Activated CD4-positive, alpha-beta T cell treated with anti-CD3 and anti-CD28 coated beads, Interleukin-2, amount 50 U/mL, for 16 hours (primary cell): ENCODE measurements at places on chromosomes 4 and X.

DNA sequence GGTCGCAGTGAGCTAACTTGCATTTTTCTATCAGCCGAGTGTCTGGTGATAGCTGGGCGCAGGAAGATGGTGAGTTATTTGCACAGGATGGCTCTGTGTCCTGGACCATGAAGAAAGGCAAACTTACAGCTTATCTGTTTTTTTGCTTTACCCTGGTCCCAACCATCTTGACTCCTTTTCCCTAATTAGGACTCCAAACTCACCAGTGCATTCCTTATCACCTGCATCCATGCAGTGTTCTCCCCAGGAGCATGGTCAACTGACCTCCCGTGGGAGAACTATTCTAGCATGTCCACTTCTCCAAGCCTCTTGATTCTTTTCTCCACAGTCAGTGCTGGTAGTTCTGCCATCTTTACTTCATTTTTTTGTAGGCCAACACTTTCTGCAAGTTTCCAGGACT lies 68.2 kb upstream of the WWC2 start:
- DNase-seq: no peak

DNA sequence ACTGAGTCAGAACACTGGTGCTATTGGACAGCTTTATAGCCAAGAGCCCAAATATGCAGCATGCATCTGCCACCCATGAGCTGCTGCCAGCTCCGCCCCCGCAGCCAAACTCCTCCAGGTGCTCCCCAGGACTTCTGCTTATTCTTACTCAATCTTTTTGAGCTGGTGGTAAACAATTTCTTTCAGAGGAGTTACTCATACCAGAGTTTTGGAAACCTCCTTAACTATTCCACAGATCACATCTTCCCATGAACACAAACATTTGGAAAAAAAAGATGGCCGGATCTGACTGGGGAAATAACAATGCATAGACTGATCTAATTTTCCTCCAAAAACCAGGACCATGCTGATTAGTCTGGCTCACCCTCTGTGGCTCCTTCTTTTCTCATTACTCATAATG lies 399.9 kb downstream of the GPM6A start:
- no peak for DNase-seq

DNA sequence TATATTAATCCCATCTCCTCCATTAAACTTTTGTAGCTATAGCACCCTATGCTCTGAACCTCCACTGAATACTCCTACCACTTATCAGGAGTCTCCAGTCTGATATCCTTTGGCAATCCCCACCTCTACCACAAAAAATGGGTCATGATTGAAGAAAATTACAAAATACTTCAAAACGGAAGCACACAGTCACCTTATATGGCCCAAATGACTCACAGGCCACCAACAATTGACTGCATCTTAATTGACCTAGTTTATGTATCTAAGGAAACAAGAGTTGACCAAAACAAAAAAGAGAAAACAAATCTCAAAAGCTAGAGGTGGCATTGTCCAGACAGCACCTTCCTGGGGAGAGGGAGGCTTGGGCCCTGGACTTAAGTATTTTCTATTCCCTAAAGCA lies 120.0 kb upstream of the DIAPH2 start:
- DNase-seq: peak; percentile 8

GRCh38 chr4:95114521-95114920 lies 356.8 kb downstream of the BMPR1B start:
- no peak for DNase-seq

GRCh38 chr4:3771164-3771809 lies 5.1 kb downstream of the ADRA2C start:
- DNase-seq: no peak

DNA sequence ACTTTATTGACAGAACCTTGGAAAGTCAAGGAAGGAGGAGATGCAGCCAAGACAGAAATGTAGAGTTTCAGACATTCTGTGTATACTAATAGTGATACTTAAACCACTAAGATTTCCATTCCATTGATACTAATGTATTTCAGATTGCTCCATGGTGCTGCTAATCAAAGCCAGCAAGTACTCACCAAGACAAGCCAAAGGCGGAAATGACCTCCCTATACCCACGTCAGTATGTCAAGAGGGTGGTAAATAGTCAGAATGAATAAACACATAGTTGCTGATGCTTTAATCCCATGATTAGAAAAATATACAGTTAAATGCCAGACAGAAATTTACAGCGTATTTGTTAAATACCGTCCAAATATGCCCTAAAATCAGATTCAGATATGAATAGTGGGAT lies 417.8 kb upstream of the INTU start:
- no peak for DNase-seq

DNA sequence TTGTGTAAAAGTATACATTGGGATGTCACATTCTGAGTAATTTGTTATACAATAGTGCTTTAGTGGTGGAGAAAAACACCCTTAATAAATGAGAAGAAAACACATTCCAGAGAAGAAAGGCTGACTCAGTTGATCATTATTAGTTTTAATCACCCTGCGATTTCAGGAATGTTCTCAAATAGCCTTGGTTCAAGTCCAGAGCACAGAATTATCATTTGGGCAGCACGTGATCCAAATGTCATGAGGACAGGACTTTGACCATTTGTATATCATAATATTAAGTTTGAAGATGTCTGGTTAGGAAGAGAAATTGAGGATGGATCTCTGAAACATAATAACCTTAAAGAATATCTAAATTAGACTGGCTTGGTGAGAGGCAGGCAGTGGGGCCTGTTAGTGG lies 1434.3 kb upstream of the TENM3 start:
- DNase-seq: no peak

DNA sequence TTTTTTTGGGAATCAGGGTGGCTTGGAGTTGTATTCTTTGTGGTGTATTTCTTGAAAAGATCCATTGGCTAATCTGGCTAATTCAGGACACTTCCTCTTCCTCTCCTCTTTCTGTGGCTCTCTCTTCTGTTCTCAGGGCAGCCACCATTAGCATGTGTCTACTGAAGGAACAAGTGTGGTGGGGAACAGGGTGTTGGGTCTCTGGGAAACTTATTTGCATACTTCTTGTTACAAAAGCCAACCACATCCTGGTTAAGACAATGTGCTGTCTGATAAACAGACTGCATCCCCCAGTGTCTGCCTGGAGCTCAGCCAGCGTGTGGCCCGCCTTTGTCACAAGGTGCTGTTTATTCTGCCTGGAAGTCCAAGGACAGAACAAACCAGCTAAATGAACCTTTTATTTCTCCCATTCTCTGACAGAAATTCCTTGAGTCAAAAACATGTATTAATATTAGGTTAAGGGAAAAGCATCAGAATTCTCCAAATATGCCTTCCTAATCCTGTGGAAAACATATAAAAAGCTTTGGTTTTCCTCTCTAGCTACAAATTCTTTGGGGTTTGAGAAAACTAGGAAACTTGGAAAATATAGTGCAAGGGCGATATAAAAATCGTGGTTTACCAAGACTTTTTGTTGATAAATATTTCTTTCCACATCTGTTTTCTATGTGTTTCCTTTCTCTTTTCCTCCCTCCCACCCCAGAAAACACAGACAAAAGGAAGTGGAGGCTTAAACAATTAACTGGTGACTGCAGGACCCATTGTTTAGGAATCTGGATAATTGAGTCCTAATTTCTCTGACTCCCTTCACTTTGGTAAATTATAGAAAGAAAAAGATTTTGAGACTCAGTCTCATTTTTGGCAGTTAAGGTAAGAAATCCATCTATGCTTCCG lies 203.6 kb downstream of the SPRY1 start:
- DNase-seq: peak; percentile 54

GRCh38 chrX:12981880-12982279 lies 7.0 kb downstream of the TMSB4X start:
- DNase-seq: no peak

- no peak for DNase-seq
Observed at GRCh38 chrX:150084496-150085229, 146.4 kb upstream of the EOLA2 start.

GRCh38 chrX:115894087-115894486 lies 276.5 kb upstream of the AGTR2 start:
- DNase-seq: peak; percentile 18

DNA sequence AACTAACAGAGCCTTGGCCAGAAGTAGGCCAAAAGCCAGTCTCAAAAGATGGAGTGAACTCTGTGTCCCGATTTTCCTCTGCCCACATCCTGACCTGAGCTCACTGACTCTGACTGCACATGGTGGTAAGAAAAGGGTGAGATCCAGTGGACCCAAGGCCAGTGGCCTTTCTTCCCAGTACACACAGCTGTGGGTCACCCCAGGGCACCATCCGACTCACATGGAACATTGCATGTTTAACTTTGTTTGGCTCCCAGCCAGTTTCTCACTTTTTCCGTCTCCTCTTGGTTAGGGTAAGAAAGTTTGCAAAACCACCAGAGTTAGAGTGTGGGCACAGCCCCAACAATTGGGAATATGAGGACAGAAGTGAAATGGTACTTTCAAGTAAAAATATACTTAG lies 69.8 kb downstream of the GAB1 start:
- DNase-seq: no peak

- DNase-seq: no peak
Observed at GRCh38 chr4:170229006-170229405, 139.2 kb upstream of the AADAT start.

DNA sequence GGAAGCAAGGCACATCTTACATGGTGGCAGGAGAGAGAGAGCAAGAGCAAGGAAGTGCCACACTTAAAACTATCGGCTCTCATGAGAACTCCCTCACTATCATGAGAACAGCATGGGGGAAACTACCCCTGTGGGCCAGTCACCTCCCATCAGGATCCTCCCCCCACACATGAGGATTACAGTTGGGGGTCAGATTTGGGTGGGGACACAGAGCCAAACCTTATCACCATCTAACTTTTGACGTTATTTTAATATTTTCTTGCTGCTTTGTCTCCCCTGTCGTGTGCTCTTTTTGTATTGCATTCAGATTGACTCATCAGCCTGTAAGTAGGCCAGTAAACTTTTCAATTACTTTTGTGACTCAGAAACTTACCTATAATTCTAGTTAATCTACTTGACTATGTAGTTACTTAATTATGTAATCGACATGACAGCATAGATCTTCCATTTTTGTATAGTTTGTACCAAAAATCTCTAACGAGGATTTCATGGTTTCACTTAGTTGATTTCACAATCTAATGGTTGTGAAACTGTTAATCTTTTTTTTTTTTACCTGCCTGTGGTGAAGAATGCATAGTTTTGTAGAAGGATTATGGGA lies 18.3 kb downstream of the STIM2 start:
- DNase-seq: peak; percentile 45

GRCh38 chr4:177596035-177596434 lies 153.8 kb upstream of the AGA start:
- DNase-seq: peak; percentile 72

GRCh38 chr4:30172416-30172815 lies 547.8 kb upstream of the PCDH7 start:
- DNase-seq: no peak

GRCh38 chr4:43253541-43253940 lies 361.0 kb downstream of the GRXCR1 start:
- no peak for DNase-seq

- no peak for DNase-seq
Observed at GRCh38 chr4:39565878-39566600, 38.8 kb upstream of the UGDH start.

GRCh38 chr4:6938237-6938636 lies 28.6 kb downstream of the TBC1D14 start:
- DNase-seq: no peak

- no peak for DNase-seq
Observed at GRCh38 chr4:74920704-74921103, 12.2 kb upstream of the PARM1 start.

- peak; percentile 60 for DNase-seq
Observed at GRCh38 chr4:122666527-122667245, 45.8 kb upstream of the IL21 start.

DNA sequence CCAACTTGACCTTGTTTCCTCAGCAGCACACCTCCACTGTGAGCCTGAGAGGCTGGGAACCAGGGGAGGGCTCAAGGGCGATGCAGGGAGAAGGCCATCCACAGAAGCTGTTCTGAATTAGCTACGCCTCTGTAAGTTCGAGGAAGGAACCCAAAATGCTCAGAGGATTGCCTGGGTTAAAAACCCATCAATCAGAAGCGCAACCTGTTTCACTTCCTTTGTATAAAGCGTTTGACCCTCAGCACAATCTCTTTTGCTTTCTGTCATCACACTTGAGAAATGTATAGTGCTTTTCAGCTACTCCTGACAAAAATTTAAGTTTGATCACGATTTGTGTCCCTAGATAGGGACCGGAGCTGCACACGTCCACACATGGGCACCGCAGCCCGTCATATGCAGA lies 48.0 kb upstream of the MAP3K15 start:
- DNase-seq: peak; percentile 20

GRCh38 chr4:173318648-173319211 lies 15.4 kb downstream of the HMGB2 start:
- DNase-seq: peak; percentile 42

- DNase-seq: no peak
Observed at GRCh38 chr4:16785793-16786527, 112.5 kb downstream of the LDB2 start.

DNA sequence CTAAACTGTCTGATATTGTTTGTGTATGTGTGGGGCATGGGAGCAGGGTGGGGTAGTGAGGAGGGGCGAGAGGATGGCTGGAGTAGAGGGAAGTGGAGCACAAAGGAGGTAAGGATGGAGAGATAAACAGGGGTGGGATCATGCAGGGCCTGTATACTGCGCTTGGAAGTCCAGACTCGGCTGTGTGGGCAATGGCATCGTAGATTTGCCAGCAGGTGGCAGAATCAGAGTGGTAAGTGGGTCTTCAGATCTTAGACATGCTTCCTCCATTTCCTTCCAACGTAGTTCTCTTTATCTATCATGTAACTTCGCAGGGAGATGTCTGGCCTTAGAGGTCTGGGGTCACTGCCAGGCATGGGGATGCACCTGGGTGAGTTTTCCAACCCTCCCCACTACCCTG lies 155.5 kb downstream of the PDGFRA start:
- peak; percentile 8 for DNase-seq

- no peak for DNase-seq
Observed at GRCh38 chr4:109969087-109969486, 56.4 kb downstream of the EGF start.

GRCh38 chr4:122658818-122659295 lies 38.0 kb upstream of the IL21 start:
- peak; percentile 87 for DNase-seq

DNA sequence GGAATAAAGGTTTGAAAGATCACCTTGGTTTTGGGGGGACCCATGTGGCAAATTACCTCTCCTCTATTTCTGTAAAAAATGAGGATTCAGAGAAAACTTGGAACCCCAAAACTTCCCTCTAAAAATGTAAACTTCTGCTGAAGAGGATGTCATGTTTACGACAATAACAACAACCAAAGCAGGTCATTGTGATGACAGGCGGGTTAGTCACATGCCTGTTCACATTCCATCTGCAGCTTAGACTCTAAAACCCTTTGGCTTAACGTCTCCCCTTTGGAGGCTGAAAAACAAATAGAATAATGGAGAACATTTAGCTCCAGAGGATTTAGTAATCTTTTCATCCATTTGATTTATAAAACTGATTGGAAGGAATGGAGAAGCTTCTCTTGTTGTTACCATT lies 75.0 kb upstream of the FAM9C start:
- DNase-seq: no peak

DNA sequence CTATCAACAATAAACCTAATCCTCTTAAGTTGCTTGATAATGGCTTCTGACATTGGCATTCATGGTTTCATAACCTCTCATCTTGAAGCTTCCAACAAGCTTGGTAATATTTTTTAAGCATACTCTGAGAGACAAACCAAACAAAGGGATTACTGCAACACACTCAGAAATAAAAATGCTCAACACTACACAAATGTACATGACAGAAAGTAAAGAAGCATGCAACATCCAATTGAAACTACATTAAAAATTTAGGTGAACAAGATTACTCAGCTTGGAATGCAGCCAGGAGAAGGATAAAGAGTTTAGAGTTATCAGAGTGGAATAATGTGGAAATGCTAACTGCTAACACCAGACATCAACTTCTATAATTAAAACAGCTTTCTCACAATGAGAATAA lies 1136.6 kb upstream of the PABPC4L start:
- DNase-seq: no peak
